ENCODE measurements at places on chromosomes 11 and 22. TPM values are rescaled to one million over a fixed set of nuclear protein-coding genes. Genes with fewer than 3 reads are reported as not detected.

DNA sequence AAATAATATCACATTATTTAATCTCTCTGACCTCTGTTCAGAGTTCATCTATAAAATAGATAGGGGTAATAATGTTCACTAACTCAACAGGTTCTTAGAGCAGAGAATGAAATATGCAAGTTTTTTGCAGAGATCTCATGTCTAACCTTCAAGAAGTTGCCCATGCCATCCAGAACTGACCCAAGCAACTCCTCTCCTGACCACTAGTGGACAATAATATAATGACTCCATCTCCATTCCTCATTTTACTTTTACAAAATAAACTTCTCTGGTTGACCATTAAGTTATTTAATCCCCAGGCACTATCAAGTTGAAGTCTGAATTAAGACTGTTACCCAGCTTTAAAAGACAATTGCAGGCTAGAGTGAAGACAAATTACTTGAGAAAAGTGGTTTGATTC is 382.6 kb downstream of the KCNA4 start:
- no peaks in the 10 kb centered on the region for H3K36me3 ChIP-seq
- no peaks in the 10 kb centered on the region for H3K4me1 ChIP-seq
- DNase-seq, result no peak
- H3K27me3 ChIP-seq, result no peaks in the 10 kb centered on the region

- no peak for DNase-seq
- H3K27ac ChIP-seq, result no peak overlapping the region
- no peak overlapping the region for H3K4me3 ChIP-seq
- peaks cover 44% of the 10 kb centered on the region for H3K4me1 ChIP-seq
Observed at GRCh38 chr11:19810852-19811251, 98.2 kb downstream of the NAV2 start.

GRCh38 chr22:23844739-23845202 is 6.0 kb upstream of the DERL3 start:
- H3K4me1 ChIP-seq, result peaks cover 32% of the 10 kb centered on the region
- no peak overlapping the region for H3K4me3 ChIP-seq
- no peak for DNase-seq

GRCh38 chr11:92053216-92053615 is 171.4 kb upstream of the FAT3 start:
- H3K27ac ChIP-seq, result no peak overlapping the region
- no peak for DNase-seq
- no peaks in the 10 kb centered on the region for H3K4me1 ChIP-seq
- no peaks in the 10 kb centered on the region for H3K36me3 ChIP-seq
- H3K4me3 ChIP-seq, result no peak overlapping the region

DNA sequence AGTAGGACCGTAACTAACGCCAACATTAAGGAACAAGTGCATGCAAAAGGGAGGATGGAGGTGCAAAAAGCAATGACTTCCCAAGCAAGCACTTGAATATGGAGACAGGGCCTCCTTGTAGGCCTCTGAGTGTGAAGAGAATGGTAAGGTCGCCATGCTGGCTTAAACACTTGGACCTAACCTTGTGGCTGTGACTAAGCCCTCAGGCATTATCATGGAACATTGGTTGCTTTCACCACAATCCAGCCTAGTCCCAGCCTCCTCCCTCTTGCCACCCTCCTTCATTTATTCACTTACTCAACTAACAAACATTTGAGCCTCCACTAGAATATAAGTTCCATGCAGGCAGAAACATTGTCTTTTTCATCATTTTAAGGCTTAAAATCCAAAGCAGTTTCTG is 11.9 kb upstream of the SYTL2 start:
- H3K27ac ChIP-seq, result no peak overlapping the region
- no peaks in the 10 kb centered on the region for H3K4me1 ChIP-seq
- H3K36me3 ChIP-seq, result no peaks in the 10 kb centered on the region
- no peak overlapping the region for H3K4me3 ChIP-seq
- H3K27me3 ChIP-seq, result no peaks in the 10 kb centered on the region

The TYR gene
- not detected for total RNA-seq

The MPZL3 gene
- 3.9 TPM for total RNA-seq

Measured in H1 (cell line).